ENCODE measurements at places on chromosomes 6 and 20. TPM values are rescaled to one million over a fixed set of nuclear protein-coding genes. Genes with fewer than 3 reads are reported as not detected.

- no peak for DNase-seq
Measured at GRCh38 chr6:143974089-143974488, 34.0 kb downstream of the PLAGL1 start.

SIRPB2 gene
- total RNA-seq, result 1.8 TPM

KIF25 gene
- not detected for total RNA-seq

GRCh38 chr20:8117636-8118035 lies 14.4 kb upstream of the PLCB1 start:
- DNase-seq, result no peak

DNA sequence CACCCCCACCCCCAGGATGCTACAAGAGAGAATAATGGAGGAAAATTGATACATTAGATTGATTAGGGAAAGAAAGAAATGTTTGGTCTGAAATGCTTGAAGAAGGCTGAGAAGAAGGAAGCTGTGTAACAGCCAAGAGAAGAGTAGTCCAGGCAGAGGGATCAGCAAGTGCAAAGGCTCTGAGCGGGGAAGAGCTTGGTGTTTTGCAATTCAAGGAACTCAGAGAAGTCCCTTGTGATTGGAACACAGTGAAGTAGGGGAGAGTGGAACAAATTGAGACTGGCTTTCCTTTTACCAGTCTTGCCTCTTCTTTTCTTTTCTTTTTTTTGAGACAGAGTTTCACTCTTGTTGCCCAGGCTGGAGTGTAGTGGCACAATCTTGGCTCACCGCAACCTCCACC lies 76.6 kb upstream of the CHD6 start:
- DNase-seq, result no peak
